ENCODE measurements at places on chromosomes 5 and 9. TPM values are rescaled to one million over a fixed set of nuclear protein-coding genes. Genes with fewer than 3 reads are reported as not detected.

Gene PAIP1
- total RNA-seq = 141 TPM

Gene PFN3
- total RNA-seq = not detected

Gene TSSK1B
- 0.52 TPM for total RNA-seq

Gene LCN15
- 0.54 TPM for total RNA-seq

- DNase-seq = peak; percentile 53
Observed at GRCh38 chr5:173315495-173316338, 12.5 kb downstream of the STC2 start.

DNA sequence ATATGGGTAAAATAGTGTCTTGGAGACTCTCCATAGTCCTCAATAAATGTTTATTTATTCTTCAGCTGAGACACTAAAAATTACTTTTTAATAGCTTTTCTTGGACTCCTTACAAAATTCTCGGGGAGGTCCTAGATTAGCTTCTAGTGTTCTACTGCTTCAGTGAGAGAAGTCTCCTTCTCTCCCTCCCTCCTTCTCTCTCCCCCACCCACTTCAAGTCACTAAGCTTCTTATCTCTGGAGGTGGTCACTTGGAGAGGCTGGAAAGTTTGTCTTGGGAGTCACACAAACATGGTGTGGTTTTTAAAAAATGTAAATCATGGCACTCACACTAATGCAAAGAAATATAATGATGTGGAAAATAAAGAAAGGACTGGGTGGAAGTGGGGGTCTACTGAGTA lies 64.1 kb downstream of the SEMA6A start:
- DNase-seq = no peak

Measured in GM23338 (cell line).